Foreskin keratinocyte (primary cell): ENCODE measurements at places on chromosomes 7 and 10. TPM values are rescaled to one million over a fixed set of nuclear protein-coding genes. Genes with fewer than 3 reads are reported as not detected.
A peak's percentile ranks its signal among the peaks of the same experiment; 100 is the strongest.

Gene ADAM8
- 137 and 180 TPM in 2 replicates for total RNA-seq

GRCh38 chr7:81761821-81762220 is 8.0 kb downstream of the HGF start:
- DNase-seq = no peak

DNA sequence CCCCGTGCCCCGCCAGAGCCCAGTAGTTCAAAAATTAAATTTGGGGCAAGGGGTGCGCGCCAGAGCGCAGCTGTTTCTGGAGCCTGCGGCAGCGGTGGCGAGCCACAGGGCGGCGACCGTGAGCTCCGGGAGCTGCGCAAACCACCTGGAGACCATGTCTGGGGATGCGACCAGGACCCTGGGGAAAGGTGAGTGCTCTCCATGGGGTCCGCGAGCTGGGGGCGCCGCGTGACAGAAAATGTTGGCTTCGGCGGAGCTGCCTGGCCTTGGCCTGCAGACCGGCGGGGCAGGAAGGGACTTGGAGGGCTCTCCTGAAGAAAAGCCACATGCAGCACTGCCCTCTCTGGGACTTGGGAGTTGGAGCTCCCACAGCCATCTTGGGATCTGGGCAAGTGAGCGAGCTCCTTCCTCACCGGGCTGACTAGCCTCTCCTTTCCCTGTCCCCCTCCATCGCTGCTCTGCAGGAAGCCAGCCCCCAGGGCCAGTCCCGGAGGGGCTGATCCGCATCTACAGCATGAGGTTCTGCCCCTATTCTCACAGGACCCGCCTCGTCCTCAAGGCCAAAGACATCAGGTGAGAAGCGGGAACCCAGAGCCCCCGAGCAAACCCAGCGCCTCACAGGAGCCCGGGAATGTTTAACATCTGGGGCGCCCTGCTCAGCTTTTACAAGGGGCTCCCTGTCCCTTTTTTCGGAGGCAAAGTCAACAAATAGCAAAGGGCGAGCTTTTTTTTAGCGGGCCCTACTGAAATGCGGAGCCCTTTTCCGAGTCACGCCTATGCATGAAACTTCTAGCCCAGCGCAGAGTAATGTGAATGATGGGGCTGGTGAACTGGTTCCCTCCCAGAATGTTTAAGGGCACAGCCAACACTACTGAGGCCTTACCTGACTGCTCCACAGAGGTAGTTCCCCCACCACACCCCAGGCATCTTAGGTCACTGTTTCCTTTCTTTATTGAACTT is 6.1 kb downstream of the GSTO2 start:
- peak; percentile 77 for DNase-seq

- DNase-seq = no peak
Measured at GRCh38 chr10:133165556-133166503, 5.8 kb downstream of the KNDC1 start.

Gene GHRHR
- not detected in 2 replicates for total RNA-seq

GRCh38 chr10:73117976-73118743 is 7.9 kb downstream of the NUDT13 start:
- peak; percentile 67 for DNase-seq

DNA sequence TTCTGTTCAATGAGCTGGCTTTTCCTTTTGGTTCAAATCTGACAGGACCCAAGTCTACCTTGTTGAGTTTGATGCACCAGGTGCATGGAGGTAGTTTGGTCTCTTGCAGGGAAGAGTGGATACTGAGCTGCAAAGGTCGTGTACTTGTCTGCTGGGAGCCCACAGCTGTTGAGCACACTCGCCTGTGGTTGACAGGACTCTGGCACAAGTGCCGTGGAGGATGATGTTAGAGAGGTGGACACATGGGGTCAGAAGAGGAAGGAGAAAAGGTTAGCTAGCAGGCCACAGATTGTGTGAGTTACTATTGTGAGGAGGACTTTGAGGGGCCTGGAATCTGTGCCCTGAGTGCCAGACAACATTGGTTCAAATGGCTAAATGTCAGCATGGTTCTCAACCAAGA is 197.3 kb downstream of the CREB5 start:
- no peak for DNase-seq

DNA sequence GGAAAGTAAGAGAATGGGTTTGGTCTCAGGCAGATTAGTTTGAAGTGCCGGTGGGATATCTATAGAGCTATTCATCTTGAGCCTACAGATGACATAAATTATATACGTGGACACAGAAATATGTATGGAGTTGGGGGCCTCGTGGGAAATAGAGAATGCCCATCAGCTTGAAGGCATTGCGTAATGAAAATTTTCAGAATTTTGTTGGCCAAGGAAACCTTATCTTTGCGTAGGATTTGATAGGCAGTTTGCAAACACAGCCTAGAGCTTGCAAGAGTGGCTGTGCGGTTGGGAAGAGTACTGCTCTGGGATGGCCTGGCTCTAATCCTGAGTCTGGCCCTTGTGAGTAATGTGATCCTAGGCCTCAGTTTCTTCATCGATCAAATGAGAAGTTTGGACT is 32.3 kb downstream of the MCM10 start:
- no peak for DNase-seq

GRCh38 chr7:141949021-141949420 is 2.2 kb upstream of the CLEC5A start:
- no peak for DNase-seq

DNA sequence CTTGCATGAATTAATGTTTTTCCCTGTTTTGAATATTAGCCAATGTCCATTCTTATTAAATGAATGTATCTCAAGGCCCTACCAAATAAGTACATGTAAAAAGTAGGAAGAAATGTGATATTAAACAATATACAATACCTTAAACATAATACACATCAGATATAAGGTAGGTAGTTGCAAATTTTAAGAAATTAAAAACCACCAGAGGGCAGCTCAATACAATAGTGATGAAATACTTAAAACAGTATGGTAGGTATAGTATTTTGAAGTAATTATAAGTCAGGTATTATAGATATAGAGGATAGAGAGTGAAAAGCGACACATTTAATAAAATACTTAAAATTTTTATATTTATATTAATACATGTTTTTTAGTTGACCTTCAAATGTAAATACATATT is 43.6 kb upstream of the CDK14 start:
- DNase-seq = no peak

DNA sequence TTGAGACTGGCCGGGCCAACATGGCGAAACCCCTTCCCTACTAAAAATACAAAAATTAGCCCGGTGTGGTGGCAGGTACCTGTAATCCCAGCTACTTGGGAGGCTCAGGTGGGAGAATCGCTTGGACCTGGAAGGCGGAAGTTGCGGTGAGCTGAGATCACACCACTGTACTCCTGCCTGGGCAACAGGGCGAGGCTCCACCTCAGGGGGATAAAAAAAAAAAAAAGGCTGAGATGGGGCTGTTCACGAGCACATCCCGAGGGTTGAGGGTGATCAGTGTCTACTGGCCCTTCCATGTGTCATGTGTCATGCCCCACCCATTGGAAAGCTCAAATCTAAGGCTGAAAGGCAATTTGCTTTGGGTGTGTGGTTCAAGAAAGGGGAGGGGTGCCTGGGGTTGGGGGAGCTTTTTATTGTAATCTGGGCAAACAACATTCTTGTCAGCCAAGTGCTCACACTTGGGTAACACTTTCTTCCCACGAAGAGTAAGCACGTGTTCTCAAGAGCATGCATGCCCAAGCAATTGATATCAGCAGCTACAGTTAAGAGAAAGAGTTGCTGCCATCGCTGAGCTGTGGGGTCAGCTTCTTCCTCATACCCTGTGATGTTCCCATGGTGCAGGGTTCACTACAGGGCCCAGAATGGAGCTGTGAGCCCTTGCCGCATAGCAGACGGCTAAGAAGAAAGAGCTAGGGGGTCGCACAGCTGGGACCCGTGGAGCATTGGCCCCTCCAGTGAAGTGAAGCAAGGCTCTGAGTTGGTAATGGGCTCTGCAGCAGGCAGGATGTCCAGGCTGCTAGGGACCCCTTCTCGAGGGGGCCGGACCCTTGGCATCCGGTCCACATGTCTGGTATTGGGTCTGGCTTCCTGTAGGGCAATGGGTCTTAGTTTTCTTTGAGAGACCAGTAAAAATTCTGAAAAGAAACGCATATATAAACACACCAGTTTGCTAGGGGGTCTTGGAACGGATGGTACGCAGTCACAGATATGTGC is 9.9 kb upstream of the ACSL5 start:
- DNase-seq = no peak

GRCh38 chr7:64651632-64652165 is 14.2 kb upstream of the ZNF107 start:
- no peak for DNase-seq

DNA sequence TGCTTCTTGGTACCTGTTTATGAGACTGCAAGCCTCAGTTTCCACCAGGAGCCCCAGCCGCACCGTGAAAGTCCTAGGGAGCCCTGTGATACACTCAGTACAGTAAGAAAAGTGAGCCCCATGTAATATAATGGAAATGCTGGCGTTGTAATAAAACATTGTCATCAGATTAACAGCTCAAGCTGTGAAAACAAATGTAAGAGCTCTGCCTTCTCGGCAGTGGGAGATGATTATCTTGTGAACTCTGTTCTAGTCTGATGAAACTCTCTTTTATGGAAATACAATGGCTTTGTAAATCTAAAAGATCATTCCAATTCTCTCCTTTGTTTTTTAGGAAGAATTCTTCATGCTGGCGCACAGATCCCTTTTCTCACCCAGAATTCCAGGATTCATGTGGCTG is 299.9 kb downstream of the ABCA13 start:
- no peak for DNase-seq

DNA sequence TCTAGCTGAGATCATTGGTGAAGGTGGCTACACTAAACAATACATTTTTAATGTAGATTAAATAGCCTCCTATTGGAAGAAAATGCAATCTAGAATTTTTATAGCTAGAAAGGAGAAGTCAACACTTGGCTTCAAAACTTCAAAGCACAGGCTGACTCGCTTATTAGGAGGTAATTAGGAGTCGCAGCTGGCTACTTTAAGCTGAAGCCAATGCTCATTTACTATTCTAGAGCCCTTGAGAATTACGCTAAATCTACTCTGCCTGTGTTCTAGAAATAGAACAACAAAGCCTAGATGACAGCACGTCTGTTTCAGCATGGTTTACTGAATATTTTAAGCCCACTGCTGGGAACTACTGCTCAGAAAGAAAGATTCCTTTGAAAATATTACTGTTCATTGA is 101.6 kb upstream of the EEPD1 start:
- no peak for DNase-seq

GRCh38 chr10:119120413-119120867 is 16.5 kb downstream of the DENND10 start:
- no peak for DNase-seq

- no peak for DNase-seq
Measured at GRCh38 chr7:143391462-143392404, 10.6 kb downstream of the ZYX start.

DNA sequence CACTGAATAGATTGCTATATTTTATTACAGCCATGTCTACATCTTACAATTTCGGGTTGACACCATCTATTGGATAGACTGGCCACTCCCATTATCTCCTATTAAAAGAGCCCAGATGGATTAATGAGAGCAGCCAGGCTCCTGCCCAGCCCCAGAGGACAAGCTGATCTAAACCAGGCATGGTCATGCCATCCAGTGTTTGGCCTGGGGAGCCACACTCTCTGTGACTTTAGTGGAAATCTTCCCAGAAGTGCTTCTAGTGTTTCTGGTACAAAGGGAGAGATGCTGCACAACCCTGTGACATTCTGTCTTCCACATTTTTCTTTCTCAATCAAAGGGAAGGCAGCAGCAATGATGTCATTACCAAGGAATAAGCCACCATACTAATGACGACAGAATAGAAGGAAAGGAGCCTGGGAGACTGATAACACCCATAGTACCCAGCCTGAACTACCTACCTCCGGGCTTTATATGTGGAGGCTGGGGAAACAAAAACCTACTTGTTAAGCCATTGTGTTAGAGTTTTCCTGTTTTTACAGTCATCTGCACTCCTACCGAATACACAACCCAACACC is 5.0 kb downstream of the NEBL start:
- DNase-seq = no peak

DNA sequence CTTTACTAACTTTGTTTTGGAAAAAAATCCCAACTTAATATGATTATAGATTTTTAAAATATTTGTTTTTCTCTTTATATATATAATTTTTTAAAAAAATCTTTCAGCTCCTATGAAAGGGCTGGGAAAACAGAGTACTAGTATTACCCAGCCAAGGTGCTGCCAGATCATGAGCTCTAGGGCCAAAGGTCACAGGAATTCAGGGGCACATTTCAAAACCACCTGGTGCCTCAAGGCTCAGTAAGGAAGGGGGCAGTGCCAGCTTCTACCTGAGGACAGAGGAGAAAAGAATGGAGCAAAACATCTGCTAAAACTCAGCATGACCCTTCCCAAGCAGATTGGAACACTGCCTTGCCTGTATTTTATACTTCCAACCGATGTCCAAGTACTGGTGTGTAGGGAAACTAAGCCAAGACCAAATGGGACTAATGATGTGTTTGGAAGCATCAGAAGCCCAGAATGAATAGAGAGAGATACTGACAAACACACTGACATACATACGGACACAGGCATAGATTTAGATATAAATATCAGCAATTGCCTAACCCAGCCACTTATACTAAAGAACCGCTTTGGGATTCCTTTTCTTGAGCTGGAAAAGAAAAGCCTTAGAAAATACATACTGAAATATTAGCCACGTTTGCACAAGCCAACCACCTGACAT is 667.3 kb downstream of the PARD3 start:
- no peak for DNase-seq

Gene CCNJ
- total RNA-seq = 7.9 and 8.5 TPM in 2 replicates

- DNase-seq = no peak
Measured at GRCh38 chr7:70568674-70569334, 563.1 kb upstream of the GALNT17 start.
